Activated T-cell treated with anti-CD3 and anti-CD28 coated beads, Interleukin-2, amount 50 U/mL, for 72 hours (primary cell): ENCODE measurements at places on chromosomes 4 and X. TPM values are rescaled to one million over a fixed set of nuclear protein-coding genes. Genes with fewer than 3 reads are reported as not detected.

- H3K27ac ChIP-seq = no peak overlapping the region
- H3K27me3 ChIP-seq = peaks cover 10% of the 10 kb centered on the region
- H3K36me3 ChIP-seq = peaks cover 2% of the 10 kb centered on the region
These were observed 281.7 kb downstream of the UNC5C start for GRCh38 chr4:95267081-95267480.

GRCh38 chrX:2188330-2188792 lies 312.4 kb downstream of the DHRSX start:
- H3K4me3 ChIP-seq = no peak overlapping the region
- H3K4me1 ChIP-seq = no peaks in the 10 kb centered on the region
- H3K27ac ChIP-seq = no peak overlapping the region
- no peak for DNase-seq

DNA sequence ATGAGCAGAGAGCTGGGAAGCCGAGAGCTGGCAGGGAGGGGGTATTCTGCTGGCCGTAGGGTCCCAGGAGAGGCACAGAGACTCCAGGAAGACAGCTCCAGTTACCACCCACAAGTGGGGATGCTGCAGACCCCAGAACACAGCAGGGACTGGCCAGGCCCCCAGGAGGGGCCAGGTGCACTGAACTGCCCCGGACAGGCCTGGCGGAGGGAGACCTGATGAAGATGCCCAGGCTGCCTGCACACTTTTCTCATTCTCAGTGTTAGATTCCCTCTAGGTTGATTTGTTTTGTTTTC lies 110.8 kb downstream of the CPZ start:
- DNase-seq = no peak
- H3K27ac ChIP-seq = no peak overlapping the region
- no peaks in the 10 kb centered on the region for H3K4me1 ChIP-seq
- no peak overlapping the region for H3K4me3 ChIP-seq

GRCh38 chrX:149298111-149298510 lies 207.0 kb downstream of the IDS start:
- H3K4me1 ChIP-seq = no peaks in the 10 kb centered on the region
- DNase-seq = no peak
- no peak overlapping the region for H3K27ac ChIP-seq

DNA sequence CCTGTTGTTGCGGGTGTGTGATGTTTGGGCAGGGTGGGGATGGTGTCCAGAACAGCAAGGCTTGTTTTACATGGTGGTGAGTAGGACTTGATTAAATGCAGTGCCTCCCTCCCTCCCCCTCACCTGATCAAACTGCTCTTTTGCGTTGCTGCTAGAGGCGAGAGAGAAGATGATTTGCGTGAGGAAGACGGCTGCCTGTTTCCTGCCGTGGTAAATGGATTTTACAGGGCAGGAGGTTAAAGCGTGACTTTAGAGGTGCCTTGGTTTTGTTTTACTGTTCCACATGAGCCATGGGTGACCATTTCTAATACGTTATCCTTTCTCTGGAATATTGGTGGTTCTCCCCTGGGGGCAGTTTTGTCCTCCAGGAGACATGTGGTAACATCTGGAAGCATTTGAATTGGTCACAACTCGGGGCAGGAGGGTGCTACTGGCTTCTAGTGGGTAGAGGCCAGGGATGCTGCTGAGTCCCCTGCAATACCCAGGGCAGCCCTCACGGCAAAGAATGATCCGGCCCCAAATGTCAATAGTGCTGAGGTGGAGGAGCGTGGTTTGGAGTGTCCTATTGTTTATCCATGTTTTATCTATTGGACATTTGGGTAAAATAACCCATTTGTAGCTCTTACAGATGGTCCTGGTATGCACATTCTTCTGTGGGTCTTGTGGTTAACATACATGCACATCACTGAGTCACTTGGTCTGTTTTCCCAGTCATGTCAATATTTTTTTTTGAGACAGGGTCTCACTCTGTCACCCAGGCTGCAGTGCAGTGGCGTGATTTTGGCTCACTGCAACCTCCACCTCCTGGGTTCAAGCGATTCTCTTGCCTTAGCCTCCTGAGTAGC lies 73.7 kb downstream of the SHROOM2 start:
- H3K36me3 ChIP-seq = no peaks in the 10 kb centered on the region
- H3K4me3 ChIP-seq = no peak overlapping the region
- no peaks in the 10 kb centered on the region for H3K4me1 ChIP-seq

DNA sequence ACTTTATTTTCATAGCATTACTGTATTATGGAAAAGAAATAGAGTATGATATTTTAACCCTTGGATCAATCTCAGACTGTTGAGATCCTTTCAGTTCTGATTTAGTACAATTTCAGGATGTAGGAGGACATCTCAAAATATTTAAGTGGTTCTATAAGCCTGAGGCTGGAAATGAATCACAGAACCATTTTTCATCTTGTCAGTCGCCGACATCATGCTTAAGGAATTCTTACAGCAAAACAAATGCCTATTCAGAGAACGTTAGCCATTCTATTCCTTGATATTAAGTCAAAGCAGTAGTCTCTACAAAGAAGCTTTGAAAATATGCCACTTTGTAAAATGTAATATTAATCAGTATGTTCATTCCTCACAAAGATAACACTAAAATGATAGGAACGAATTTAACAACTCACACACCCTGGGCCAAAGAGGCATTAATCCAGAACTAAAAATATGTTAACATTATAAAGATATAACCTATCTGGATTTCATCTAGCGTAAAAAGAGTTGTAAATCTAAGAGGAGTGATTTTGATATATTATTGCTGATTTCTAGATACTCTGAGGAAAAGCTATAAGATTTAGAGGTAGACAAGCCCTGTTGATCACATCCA lies 152.0 kb downstream of the GASK1B start:
- no peaks in the 10 kb centered on the region for H3K27me3 ChIP-seq
- no peaks in the 10 kb centered on the region for H3K4me1 ChIP-seq
- H3K4me3 ChIP-seq = no peak overlapping the region
- DNase-seq = no peak
- no peak overlapping the region for H3K27ac ChIP-seq

DNA sequence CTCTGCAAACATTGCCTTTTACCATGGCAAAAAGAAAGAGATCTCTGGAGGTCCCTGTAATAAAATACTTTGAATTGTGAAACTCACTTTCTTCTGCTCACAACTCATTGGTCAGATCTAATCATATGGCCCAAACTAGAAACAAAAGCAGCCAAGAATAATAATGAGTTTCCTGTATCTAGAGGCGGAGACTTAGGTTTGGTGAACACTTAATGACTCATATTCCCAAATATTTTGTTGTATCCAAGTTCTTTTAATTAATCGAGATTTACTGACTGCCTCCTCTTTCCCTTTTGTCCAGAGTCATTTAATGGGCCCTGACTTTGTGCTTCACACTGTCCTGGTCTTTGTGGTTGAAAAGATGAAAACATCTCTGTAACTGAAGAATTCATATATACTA lies 190.6 kb downstream of the CCSER1 start:
- no peak overlapping the region for H3K27ac ChIP-seq
- no peaks in the 10 kb centered on the region for H3K27me3 ChIP-seq
- no peak overlapping the region for H3K4me3 ChIP-seq
- DNase-seq = no peak
- no peaks in the 10 kb centered on the region for H3K4me1 ChIP-seq

- no peaks in the 10 kb centered on the region for H3K4me1 ChIP-seq
- no peak overlapping the region for H3K4me3 ChIP-seq
- no peaks in the 10 kb centered on the region for H3K27me3 ChIP-seq
- no peaks in the 10 kb centered on the region for H3K36me3 ChIP-seq
- no peak overlapping the region for H3K27ac ChIP-seq
- no peak for DNase-seq
These were observed 43.7 kb downstream of the TMPRSS11E start for GRCh38 chr4:68490826-68491457.

- H3K4me3 ChIP-seq = no peak overlapping the region
- no peak overlapping the region for H3K27ac ChIP-seq
- H3K36me3 ChIP-seq = peaks cover 2% of the 10 kb centered on the region
- H3K27me3 ChIP-seq = no peaks in the 10 kb centered on the region
- DNase-seq = no peak
- H3K4me1 ChIP-seq = no peaks in the 10 kb centered on the region
These were observed 199.0 kb upstream of the NUDT6 start for GRCh38 chr4:123121241-123121907.

- H3K27me3 ChIP-seq = peaks cover 33% of the 10 kb centered on the region
- H3K4me1 ChIP-seq = peaks cover 6% of the 10 kb centered on the region
- H3K27ac ChIP-seq = no peak overlapping the region
- H3K4me3 ChIP-seq = peak overlapping the region; percentile 81
- peak; percentile 32 for DNase-seq
These were observed 39.9 kb downstream of the FAM149A start for GRCh38 chr4:186144198-186144945.

DNA sequence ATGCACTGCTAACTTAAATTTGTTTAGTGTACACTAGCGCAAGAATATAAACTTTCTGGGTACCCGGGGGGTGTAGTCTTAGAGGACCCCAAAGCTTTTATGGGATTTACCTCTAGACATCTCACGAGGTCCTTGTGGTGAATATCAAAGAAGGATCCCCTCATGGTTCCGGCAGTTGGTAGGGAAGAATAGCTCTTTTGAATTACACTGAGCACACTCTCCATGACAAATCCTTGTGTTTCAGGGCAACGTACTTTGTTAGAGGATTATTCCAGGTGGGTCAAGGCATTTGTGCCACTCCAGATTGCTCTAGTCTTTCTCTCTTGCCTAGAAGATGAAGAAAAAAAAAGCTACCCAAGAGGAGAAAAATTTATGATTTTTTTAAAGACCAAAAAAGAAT lies 387.6 kb downstream of the PDHA2 start:
- H3K27ac ChIP-seq = no peak overlapping the region
- no peaks in the 10 kb centered on the region for H3K4me1 ChIP-seq
- no peak for DNase-seq

DNA sequence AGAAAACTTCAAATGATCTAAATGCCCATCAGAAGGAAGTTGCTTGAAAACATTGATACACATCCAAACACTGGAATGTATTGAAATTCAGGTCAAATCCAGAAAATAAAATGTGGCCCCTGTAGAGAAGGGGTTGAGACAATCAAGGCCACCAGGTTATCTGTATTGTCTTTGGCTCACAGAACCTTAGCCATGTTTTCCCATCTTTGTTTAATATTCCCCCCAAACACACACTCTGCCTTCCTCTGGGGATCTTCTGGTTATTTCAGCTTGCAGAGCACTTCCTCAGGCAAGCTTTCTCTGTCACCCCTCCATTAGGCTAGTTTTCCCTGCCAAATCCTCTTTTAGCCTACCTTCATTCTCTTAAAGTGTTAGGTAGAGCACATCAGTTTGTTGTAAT lies 30.5 kb downstream of the PAGE2 start:
- DNase-seq = no peak
- H3K27me3 ChIP-seq = peaks cover 40% of the 10 kb centered on the region
- H3K36me3 ChIP-seq = no peaks in the 10 kb centered on the region
- no peak overlapping the region for H3K4me3 ChIP-seq

DNA sequence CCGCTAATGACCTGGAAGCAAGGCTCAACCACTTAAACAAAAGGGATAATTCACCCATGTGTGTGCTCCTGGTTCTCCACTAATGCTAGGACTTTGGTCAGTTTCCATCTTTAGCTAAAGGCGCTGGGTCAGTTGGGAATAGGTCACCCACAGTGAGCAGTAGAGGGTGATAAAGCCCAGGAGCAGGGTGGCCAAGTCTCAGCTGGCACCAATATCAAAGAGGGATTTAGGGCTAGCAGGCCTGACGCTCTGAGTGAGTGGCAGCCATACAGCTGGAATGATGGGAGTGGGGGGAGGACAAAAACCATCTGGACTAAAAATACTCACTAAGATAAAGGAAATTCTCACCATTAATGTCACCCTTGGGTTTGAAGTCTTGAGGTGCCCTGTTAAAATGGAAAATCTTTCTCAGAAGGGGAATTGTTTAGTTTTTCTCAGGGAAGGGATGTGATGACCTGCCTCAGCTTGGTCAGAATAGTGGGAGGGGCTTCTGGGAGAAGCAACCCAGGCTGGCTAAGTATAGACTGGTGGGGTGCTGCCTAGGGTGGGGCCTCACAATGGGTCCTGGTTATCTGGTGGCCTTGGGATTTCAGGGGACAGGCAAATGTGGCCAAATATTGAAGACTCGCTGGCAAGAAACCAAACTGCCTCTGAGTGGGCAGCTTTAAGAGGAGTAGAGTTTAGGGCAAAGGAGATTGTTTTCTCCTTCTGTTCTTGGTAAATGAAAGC lies 47.1 kb downstream of the TSC22D3 start:
- no peak for DNase-seq
- no peak overlapping the region for H3K4me3 ChIP-seq
- H3K36me3 ChIP-seq = no peaks in the 10 kb centered on the region
- no peak overlapping the region for H3K27ac ChIP-seq
- peaks cover 24% of the 10 kb centered on the region for H3K4me1 ChIP-seq
- H3K27me3 ChIP-seq = peaks cover 23% of the 10 kb centered on the region

- H3K27ac ChIP-seq = no peak overlapping the region
- H3K4me3 ChIP-seq = no peak overlapping the region
- no peaks in the 10 kb centered on the region for H3K4me1 ChIP-seq
- H3K36me3 ChIP-seq = peaks cover 4% of the 10 kb centered on the region
- DNase-seq = no peak
These were observed 22.7 kb downstream of the F8A3 start for GRCh38 chrX:155435744-155436112.

GRCh38 chrX:68710870-68711576 lies 63.6 kb downstream of the STARD8 start:
- H3K4me3 ChIP-seq = no peak overlapping the region
- peak; percentile 43 for DNase-seq
- no peaks in the 10 kb centered on the region for H3K36me3 ChIP-seq
- peaks cover 24% of the 10 kb centered on the region for H3K27me3 ChIP-seq
- H3K4me1 ChIP-seq = peaks cover 8% of the 10 kb centered on the region

- H3K36me3 ChIP-seq = no peaks in the 10 kb centered on the region
- no peaks in the 10 kb centered on the region for H3K27me3 ChIP-seq
- DNase-seq = no peak
- H3K4me3 ChIP-seq = no peak overlapping the region
These were observed 282.5 kb upstream of the PITX2 start for GRCh38 chr4:110905367-110905766.

GRCh38 chrX:112802541-112802940 lies 38.1 kb downstream of the AMOT start:
- H3K4me1 ChIP-seq = no peaks in the 10 kb centered on the region
- H3K36me3 ChIP-seq = peaks cover 1% of the 10 kb centered on the region
- peaks cover 30% of the 10 kb centered on the region for H3K27me3 ChIP-seq

Gene BEX4
- 25.0 TPM for total RNA-seq

Gene GSX2
- total RNA-seq = not detected

Gene TLR1
- 1.9 TPM for total RNA-seq

Gene SMR3B
- total RNA-seq = not detected

Gene FRMPD4
- not detected for total RNA-seq

Gene MTM1
- 30.9 TPM for total RNA-seq

Gene FRMD7
- not detected for total RNA-seq

Gene PCDH10
- total RNA-seq = not detected
